Muscle of leg (tissue), 16 donors: ENCODE measurements at places on chromosomes 12 and 14. TPM values are rescaled to one million over a fixed set of nuclear protein-coding genes. Genes with fewer than 3 reads are reported as not detected.

The SLCO1C1 gene
- 0.40 TPM for total RNA-seq

The CLECL1 gene
- 0.18 TPM for total RNA-seq

The PRIMA1 gene
- 0.75 TPM for total RNA-seq

The PROX2 gene
- total RNA-seq, result not detected

The TSHR gene
- 0.31 TPM for total RNA-seq

The LMO3 gene
- total RNA-seq, result 1.8 TPM
